Left ventricle myocardium superior (tissue), 1 donor: ENCODE measurements at places on chromosomes 5 and 9.

GRCh38 chr9:14627513-14627912 lies 65.7 kb downstream of the ZDHHC21 start:
- no peak for DNase-seq

DNA sequence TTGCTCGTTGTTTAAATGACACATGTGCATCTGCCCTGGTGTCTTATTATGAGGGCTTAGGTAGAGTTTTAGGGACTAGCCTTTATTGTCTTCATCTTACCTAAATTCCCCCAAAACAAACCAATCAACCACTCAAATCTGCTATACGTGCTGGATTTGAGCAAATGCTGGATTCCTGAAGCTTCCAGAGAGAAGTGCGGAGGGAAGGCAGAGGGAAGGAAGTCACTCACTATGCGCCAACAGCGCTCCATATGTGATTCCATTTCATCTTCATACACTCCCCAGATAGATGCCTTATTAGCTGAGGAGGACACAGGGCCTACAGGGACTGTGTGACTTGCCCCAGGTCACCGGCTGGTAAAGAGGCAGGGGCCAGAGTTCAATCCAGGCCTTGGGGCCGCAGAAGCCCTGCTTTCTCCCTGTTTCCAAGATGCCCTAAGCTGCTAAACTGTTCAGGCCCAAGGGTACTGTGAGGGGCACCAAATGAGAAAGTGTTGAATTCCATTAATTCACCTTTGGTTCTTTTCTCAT lies 63.5 kb downstream of the OTULIN start:
- no peak for DNase-seq

- DNase-seq, result no peak
These were observed 160.0 kb downstream of the PRR16 start for GRCh38 chr5:120624021-120624563.

GRCh38 chr5:66246608-66247007 lies 102.5 kb downstream of the SREK1 start:
- DNase-seq, result no peak

DNA sequence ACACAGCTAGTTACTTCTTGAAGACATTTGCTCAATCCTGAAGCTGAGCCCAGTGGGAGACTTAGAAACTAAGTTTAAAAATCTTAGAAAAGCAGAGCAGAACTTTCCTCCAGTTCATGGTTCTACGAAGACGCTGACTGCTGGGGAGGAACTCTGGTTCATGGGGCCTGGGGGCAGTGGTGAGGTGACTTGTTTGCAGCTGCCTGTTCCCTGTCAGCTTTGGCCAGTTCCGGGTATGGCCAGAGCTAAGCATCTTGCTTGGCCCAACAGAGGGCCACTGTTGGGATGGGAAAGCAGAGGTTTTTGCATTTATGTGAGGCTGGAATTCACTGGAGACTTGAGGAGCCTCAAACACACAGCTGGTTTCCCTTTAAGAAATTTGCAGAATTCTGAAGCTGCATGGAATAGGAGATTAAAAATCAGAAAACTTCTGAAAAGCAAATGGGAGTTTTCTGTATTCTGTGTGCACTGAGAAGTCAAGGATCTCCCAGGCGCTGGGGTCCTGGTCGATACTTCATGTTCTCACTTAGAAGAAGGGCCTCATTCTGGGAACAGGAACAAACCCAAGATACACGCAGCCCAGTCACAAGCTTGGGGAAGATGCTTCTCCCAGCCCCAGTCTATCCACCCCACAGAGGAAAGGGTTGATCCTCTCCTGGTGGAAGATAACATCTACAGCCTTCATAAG lies 10.6 kb upstream of the HMHB1 start:
- DNase-seq, result no peak

- no peak for DNase-seq
These were observed 23.9 kb downstream of the MED27 start for GRCh38 chr9:132055756-132056155.

DNA sequence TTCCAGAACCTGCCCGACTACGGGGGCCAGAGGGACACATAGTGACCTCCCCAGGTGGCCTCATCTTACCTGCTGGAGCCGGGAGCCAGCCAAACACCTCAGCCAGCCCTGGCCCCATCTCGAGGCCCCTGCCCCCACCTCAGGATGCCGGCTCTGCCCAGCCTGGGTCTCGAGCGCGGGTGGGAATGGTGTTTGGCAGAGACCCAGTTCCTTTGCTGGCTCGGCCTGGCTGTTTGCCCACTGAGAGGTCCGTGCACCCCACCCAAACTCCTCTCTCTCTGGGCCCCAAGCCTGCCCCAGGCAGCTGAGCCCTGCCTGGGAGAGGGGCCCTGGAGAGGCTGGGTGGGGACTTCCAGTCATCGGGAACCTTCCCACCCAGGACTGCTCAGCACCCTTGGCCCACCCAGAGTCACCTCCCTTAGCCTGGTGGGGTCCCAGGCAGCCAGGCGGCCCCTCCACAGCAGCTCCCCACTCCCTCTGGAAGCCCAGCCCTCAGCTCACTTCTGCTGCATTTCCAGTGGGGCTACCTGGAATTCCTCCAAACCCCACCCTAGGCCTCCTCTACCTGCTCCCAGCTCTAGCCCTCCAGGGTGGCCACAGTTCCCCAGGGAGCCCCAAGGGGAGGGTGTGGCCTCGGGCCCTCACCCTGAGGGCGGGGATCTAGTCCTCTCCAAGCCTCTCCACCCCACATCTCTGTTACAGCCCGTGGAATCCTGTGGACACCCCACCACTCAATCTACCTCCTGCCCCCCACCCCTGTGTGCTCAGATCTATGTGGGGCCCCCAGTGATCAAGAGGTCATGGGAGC lies 42.4 kb upstream of the UBAC1 start:
- DNase-seq, result no peak

- DNase-seq, result no peak
These were observed 112.7 kb downstream of the OSTF1 start for GRCh38 chr9:75200892-75201470.

DNA sequence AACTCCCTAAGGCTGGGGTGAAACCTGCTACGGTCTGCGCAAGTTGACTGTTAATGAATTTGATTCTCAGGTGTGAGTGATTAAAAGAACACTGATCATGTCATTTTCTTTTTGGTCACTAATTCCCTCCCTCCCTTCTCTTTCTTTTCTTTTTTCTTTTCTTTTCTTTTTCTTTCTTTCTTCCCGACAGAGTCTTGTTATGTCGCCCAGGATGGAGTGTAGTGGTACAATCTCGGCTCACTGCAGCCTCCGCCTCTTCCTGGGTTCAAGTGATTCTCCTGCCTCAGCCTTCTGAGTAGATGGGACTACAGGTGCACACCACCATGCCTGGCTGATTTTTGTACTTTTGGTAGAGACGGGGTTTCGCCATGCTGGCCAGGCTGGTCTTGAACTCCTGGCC lies 2.6 kb downstream of the ANXA1 start:
- no peak for DNase-seq

DNA sequence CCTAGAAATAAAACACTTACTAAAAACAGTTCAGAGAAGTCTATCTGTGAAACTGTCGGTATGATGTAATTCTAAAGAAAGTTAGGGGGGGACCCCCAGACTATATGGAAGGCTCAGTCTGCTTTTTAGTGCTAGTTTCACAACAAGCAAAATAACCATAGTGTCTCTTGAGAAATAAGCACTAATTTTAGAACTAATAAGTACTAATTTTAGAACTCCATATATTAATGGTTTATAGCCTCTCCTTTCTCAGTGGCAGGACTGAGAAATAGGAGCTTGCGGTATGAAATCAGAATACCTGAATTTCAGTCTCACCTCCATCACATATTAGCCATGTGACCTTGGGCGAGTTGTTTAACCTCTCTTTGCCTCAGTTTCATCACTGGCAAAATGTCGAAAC lies 1.4 kb upstream of the PHF24 start:
- DNase-seq, result no peak

GRCh38 chr5:62560786-62561185 lies 17.8 kb upstream of the LRRC70 start:
- DNase-seq, result no peak

GRCh38 chr9:137039611-137040366 lies 6.2 kb downstream of the NPDC1 start:
- no peak for DNase-seq

- DNase-seq, result no peak
These were observed 47.7 kb downstream of the LIX1 start for GRCh38 chr5:97094579-97095317.

DNA sequence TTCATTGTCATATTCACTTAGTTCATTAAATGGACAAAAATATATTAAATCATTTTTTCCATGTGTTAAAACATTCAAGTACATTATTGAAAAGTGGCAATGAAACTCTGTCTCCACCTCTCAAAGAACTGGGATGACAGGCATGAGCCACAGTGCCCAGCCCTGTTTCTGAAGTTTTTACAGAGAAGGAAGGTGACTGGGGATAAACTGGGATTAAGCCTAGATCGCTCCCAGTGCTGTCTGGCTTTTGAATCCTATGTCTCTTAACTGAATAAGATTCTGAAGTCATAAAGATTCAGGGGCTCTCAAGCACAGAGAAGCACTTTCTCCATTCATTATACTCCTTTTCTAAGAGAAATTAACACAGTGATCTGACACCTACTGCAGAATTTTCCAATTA lies 88.3 kb downstream of the SLC38A9 start:
- DNase-seq, result no peak

DNA sequence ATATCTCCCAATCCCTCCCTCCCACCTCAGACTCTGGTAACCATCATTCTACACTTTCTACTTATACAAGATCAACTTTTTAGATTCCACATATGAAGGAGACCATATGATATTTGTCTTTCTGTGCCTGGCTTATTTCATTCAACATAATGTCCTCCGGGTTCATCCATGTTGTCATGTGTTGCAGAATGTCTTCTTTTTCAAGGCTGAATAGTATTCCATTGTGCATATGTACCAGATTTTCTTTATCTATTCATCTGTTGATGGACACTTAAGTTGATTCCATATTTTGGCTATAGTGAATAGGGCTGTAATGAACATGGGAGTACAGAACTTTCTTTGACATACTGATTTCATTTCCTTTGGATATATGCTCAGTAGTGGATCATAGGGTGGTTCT lies 78.9 kb upstream of the MAP1B start:
- no peak for DNase-seq

GRCh38 chr5:160452795-160453194 lies 31.1 kb downstream of the PTTG1 start:
- DNase-seq, result no peak

DNA sequence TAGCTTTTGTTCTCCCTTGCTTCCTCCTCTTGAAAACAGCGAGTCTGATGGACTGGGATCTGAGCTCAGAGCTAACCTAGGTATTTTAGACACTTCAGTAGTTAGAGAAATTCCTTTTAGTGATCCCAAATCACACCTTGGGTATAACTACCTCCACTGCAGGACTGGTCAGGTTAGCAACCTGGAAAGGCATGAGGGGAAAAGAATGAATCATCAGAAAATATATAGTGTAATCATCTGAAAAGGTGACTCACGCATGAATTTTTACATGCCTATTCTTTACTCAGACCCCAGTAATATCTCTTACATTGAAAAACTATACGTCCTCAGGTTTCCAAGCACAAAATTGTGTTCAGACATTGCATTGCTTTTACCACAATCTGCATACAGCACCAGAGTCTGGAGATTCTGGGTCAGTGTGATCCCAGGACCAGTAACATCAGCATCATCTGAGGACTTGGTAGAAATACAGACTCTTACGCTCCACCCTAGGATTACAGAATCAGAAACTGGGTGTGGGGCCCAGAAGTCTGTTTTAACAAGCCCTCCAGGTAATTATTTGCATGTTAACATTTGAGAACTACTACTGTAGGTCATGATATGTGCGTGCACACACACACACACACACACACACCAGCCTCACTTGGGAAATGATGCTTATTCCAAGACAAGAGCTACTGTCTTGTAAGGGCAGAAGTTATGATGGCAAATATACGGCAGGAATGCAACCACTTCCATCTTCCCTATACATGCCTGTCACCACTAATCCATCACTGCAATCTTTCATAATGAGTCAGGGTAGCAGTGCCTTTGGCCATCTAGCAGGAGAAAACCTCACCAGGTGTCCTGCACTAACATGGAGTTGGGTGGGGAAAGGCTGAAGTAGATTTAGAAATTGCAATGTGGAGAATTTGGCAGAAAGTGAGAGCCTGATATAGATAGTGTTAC lies 271.6 kb upstream of the MAP3K1 start:
- DNase-seq, result no peak

DNA sequence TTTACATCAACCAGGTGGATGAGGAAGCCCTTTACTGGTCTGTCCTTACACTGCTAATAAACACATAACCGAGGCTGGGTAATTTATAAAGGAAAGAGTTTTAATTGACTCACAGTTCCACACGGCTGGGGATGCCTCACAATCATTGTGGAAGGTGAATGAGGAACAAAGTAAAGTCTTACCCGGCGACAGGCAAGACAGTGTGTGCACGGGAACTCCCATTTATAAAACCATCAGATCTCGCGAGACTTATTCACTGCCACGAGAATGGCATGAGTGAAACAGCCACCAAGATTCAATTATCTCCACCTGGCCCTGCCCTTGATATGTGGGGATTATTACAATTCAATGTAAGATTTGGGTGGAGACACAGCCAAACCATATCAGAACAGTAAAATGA lies 67.3 kb upstream of the GRAMD2B start:
- DNase-seq, result no peak

GRCh38 chr9:89668216-89668865 lies 63.5 kb downstream of the GADD45G start:
- no peak for DNase-seq

GRCh38 chr5:14854799-14855198 lies 16.8 kb downstream of the ANKH start:
- no peak for DNase-seq

- no peak for DNase-seq
These were observed 21.0 kb upstream of the FOXE1 start for GRCh38 chr9:97831843-97832636.

DNA sequence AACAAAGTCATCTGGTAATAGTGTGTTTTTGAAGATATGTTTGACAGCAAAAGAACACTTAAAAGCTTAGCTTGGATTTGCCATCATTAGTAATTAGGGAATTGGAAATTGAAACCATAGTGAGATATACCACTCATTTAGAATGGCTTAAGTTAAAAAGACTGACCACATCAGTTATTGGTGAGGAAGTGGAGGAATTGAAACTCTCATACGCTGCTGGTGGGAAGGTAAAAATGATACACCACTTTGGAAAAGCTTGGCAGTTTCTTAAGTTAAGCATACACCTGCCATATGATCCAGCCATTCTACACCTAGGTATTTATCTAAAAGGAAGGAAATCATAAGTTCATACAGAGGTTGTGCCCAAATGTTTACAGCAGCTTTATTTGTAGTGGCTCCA lies 213.2 kb downstream of the TRIO start:
- no peak for DNase-seq
